ENCODE measurements at places on chromosomes 1 and 21. TPM values are rescaled to one million over a fixed set of nuclear protein-coding genes. Genes with fewer than 3 reads are reported as not detected.

The SAMD13 gene
- 0.31 TPM for total RNA-seq

DNA sequence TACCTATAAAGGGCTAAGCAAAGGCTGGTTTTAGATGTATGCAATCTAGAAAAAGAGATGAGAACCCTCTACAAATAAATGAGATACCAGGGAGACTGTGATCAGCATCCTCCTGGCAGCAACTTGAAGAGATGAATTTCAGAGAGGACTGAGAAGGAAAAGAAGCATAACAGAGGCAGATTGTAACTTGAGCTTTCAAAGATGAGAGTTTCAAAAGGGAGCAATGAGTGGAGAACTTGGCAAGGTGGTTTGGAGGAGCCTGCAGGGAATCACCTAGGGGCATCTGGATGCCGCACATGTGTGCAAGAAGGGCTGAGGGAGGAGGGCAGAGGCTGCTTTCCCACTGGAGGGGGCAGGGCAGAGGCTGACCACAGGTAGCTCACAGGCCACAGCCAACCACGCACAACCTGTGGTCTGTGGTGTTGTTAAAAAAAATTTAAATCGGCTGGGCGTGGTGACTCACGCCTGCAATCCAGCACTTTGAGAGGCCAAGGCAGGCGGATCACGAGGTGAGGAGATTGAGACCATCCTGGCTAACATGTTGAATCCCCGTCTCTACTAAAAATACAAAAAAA, 50.2 kb downstream of the PCNX2 start:
- no peak for ATAC-seq

The ENTREP3 gene
- 14.9 TPM for total RNA-seq

The TESK2 gene
- total RNA-seq = 4.7 TPM

- ATAC-seq = no peak
Measured at GRCh38 chr1:26524181-26524580, 5.4 kb upstream of the RPS6KA1 start.

All from gastroesophageal sphincter (tissue), 4 donors.